ENCODE measurements at places on chromosomes 16 and 17. TPM values are rescaled to one million over a fixed set of nuclear protein-coding genes. Genes with fewer than 3 reads are reported as not detected.

Gene WSCD1
- total RNA-seq: 3.3 TPM

DNA sequence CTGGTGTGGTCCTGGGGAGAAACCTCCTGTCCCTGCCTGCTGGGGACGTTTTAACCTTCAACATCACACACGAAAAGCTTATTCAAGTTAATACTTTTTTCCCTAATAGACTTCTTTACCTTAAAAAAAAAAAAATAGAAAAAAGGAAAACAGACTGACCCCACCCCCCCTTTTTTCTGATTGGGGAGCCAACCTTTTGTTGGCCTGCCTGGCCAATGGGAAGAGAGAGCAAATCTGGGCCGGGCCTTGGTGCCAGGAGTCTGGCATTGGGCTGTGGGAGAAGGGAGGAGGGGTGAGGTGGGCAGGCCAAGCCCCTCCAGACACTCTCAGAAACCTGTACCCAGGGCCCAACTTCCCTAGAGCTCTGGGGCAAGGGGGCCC, 3.0 kb downstream of the CBX8 start:
- DNase-seq: no peak

GRCh38 chr16:7748522-7748921, 415.9 kb downstream of the RBFOX1 start:
- no peak for DNase-seq

DNA sequence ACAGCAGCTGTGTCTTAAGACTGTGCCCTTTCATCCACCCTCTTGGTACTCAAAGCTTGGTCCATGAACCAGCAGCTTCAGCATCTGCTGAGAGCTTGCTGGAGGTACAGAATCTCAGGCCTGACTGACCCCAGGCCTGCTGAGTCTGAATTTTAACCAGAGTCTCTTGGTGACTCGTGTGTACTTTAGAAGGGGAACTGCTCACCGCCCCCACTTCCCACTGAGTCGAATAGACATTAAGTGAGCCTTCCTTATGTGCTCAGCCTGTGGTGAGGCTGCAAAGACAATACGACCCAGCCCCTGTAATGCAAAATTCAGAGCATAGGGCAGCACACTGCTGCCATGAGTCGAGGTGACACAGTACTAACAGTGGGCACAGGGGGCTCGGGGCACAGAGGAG, 662.8 kb downstream of the WWOX start:
- no peak for DNase-seq

DNA sequence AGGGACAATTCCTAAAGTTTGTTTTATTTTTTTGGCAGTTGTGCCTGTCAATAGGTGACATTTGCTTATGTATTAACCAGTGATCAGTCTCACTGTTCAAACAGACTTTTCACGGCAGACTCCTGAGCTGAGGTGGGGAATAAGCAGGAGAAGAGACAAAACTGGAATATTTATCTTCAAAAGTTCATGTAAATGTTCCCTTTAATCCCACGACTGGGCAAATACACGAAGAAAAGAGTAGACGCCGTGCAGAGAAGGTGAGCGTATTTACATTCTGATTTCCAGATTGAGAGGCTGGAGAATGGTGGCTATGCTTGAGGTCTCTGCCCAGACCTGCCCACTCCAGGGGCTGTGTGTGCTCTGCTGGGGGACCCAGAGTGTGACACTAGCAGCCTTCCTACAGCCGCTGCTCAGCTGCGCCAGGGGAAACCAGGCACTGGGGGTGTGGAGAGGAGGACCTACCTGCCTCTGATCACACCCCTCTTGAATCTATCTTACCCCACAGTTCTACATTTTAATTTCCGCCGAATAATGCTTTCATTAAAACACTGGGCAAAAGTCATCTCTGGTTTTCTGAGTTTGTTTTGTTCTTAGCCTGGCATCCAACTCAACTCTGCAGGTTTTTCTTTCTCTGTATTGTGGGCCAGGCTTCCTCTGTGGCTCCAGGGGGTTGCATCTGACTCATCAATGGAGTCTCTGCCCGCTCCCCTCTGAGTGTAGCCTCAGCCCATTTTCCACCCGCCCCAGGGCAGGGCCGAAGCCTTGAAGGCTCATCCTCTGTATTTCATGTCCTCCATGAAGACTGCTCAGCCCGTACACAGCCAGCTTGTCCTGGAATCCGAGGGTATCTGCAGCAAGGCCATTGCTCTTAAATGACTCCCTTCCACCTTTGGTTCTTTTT, 237.1 kb downstream of the NTN1 start:
- no peak for DNase-seq

- DNase-seq: peak; percentile 54
These were observed 17.0 kb downstream of the CAVIN1 start for GRCh38 chr17:42405963-42406495.

DNA sequence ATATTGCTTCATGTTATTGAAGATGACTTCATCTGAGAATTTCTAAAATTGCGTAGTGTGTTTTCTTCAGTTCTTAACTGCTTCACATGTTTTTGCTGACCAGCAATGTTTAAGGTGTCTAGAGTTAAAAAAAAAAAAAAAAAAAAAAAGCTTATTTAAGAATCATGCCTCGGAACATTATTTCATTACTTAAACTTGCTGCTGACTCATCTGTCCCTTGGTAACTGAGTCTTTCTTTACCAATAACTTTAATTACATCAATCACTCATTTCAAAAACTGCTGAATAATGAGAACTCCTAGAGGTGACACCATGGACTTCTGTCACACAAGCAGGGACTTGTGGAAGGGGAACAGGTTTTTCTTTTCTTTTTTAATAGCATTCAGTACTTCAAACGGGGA, 16.2 kb downstream of the IRX5 start:
- DNase-seq: no peak

DNA sequence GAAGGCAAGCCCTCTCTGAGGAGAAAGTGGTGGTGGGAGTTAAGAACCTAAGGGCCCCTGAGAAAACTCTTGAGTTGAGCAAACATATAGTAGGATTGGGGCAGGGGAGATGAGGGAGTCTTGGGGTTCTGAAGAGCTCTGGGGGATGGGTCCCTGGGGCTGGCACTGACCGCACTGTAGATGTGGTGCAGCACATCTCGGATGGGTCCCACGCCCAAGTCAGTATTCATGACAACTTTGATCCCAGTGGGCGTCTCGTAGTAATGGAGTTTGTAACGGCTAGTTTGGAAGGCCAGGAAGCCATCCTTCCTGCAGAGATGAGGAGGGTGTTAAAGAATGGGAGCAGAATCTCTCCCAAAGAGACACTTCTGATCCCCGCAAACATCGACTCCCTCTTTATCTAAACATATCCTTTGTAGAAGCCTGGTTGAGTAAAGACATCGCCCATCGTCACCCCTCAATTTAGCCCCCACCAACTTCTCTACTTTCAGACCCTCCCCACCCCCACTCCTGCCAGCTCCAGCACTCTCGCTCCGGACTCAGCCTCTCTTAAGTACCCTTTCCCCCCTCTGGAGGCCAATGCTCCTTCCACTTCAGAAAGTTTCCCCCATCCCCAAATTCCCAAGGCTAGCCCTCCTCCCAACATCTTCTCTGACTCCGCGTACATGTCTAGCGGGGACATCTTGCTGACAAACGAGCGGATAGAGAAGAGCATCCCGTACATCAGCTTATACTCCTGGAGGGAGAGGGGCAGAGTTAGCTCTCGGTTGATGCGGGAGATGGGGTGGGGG, 710 bp downstream of the TRAPPC1 start:
- no peak for DNase-seq

DNA sequence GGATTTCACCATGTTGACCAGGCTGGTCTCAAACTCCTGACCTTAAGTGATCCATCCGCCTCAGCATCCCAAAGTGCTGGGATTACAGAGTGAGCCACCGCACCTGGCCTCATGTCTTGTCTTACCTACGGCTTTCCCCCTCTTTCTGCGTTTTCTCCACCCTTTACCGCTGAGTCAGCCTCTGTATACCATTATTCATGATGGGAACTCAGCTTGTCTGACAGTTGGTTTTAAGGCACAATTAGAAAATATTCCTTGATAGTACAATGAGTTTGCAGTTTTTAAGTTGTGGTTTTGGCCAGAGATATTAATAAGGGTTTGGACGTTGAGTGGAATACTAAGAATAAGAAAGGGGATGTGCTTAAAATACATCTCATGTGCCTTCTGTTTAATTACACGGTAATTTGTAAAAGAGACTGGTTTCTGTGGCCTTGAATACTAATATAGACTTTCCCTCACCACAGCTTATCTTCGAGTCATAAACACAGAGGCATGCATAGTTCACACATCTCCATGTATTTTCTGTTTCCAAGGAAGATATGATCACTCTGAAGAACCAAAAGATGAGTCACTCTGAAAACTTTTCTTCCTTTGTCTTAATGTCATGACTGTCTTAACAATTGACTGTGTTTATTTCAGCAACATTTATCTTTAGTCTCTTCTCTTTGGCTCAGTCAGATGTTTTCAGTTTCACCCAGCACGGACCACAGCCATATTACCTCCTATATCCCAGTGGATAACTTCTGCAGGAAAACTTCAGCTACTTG, 54.4 kb downstream of the PITPNC1 start:
- DNase-seq: no peak

DNA sequence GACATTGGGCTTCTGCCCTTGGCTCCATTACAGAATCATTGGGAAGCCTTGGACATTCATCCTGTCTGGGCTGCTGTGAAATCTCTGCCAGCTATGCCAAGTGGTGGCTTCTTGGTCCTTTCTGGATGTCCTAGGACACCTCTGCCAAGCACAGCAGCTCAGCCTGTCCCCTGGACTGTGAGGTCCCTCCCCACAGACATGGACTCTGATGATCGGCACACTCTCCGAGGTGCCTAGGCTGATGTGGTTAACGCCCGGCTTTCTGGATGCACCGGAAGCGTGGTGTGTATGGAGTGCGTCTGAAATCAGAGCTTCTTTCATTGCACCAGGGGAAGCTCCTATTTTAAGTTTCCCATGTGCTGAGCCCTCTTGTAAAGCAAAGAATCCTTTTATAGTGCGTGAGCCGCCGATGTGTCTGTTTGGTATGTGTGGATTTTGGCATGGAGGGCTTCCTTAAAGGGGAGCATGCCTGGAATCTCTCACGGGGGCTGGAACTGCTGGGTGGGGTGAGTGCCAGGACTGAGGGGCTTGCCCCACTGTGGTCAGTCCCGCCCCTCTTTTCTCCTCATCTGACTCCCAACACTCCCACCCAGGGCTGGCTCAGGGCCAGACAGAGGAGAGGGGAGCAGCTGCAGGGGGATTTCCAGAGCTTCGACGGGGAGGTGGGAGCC, 7.0 kb upstream of the ARHGAP23 start:
- DNase-seq: peak; percentile 37

DNA sequence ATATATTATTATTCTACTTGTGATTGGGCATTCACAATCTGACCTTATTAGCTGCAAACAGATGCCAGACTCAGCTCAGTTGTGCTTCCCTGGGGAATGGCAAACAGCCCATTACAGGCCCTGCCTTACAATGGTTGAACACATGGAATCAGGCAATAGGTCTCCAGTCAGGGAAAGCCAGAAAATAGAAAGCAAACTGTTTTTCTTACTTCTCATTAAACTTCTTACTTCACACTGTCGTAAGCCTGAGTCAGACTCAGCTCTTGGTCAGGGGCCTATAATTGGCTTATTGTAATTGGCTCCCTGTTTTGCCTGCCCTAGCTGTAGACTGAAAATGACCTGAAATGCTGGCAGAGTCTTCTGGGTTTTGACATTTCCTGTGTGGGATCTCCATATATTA, 77.0 kb upstream of the CA10 start:
- no peak for DNase-seq

Measured in skin of body (tissue), 3 donors.